Kasumi-1 (cell line): ENCODE measurements at places on chromosomes 11 and 22.

DNA sequence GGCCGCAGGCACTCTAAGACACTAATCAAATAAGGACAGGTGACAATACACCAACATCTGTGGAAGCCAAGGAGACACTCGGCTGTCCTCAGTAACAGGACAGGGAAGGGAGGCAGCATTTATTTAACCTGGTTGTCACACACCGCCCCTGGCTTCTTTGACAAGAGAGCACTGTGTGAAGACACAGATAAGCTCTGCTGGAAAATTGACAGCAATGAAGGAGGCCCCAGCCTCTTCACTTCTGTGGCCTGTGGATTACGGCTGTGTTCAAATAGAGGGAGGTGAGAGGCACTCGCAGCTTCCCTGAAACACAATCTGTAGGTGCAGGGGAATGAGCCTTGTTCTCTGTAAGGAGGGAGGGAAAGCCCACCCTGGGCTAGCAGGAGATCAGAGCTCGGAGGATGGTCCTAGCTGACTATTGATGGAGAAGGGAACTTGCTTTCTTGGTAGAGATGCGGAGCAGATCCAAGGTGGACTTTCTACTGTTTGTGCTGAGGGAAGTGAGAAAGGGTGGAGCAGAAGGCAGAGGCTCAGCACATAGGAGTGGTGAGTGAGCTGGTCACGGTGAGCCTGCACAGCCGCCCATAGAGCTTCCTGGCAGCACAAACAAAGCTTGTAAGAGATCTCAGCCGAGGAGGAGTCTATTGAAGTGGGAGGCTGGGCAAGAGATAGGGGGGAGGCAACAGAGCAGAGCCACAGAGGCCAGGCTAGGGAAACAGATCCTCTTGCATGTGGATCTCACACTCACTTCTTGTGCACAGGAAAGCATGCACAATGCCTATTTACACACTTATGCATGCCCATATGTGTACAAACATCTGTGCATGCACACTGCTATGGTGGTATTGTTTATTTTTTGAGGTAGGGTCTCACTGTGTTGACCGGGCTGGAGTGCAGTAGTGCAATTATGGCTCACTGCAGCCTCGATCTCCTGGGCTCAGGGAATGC lies 114.6 kb upstream of the THY1 start:
- DNase-seq = no peak

DNA sequence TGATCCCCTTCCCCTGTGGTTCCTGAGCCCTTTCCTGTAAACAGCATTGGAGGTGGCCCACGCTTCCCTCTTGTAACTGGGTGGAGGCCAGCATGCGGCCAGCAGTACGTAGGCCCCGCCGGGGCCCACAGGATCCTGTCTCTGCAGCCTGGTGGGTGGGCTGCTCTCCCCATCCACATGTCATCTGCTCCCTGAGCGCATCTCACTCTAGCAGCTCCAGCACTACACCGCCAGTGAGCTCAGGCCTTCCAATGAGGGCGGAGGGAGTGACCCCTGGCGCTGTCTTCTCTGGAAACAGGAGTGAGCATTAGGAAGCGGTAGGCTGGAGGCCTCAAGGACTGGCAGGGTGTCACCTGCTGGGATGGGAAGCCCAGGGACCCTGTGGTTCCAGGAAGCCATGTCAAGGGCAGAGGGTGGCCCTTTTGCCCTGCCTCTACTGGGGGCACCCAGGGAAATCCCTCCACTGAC lies 363.9 kb downstream of the TBC1D22A start:
- DNase-seq = no peak

DNA sequence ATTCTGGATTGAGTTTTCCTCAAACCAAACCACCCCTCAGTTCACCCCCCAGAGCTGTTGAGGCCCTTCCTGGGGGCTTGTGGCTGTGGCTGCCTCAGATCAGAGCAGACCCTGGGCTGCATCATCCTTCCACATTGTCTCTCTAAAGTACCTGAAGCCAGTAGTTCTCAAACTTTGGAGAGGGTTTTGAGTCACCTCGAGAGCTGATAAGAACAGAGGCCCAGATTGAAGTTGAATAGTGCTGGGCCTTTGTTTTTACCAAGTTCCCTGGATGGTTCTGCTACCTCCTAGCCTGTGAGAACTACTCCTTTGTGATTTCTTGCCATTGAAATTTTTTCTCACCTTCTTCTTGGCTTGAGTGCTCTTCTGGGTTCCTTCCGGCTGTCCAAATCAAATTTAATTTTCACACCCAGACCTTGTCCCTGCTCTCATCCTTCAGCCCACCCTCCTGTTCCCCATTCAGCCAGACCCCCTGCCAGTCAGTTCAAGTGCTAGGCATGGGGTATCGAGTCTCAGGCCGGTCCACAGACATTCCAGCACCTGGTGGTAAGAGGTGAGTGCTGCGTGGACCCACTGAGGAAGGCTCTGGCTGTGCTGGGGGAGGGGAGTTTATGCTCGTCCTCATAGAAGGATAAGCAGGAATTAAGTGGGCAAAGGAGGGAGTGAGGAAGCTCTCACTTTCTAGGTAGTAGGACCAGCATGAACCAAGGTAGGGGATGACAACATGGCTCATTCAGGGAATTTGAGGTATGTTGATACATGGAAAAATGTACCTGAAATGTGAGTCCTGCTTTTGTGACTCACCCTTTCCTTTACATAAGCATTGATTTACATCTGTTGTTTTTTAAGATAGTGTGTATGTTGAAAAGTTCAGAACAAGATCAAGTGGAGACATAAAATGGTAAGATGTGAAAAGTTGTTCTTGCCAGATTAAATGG lies 116.5 kb downstream of the PTPRJ start:
- DNase-seq = no peak

GRCh38 chr22:25282671-25283561 lies 63.5 kb downstream of the CRYBB2 start:
- no peak for DNase-seq

DNA sequence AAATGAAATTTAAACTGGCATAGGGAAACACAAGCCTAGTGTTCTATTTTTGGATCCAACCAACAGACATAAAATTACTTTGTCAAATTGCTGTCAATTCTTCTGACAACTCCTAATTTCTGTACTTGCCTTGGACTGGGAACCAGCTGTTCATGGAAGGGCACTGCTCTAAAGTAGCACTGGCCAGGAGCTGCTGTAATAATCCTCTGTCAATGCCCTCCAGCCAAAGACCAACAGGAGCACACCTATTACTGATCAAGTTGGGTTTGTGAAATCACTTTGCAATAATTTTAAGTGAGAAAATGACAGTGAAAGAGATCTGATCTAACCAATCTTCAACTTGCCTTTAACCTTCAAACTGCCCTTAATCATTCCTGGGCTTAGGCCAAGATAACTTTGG lies 18.9 kb upstream of the TMEM123 start:
- DNase-seq = no peak

GRCh38 chr11:47020793-47021526 lies 84.4 kb downstream of the CSTPP1 start:
- no peak for DNase-seq

DNA sequence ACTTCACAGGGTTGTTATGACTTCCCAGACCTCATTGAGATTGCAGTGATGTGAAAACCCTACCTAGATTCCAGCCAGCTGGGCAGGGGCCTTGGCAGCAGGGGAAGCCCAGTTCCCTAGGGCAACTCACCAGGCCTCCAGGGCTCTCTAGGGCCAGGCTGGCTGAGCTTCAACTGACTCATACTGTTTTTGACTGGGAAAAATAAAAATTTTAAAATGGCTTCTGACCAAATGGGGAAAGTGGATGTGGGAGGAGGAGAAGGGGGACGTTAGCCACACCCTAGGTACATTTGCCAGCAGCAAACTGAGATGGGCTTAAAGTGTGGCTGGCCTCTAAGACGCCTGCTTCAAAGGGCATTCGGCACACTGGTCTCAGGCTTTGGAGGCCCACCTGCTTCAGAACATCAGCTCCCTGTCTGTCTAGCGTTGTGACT lies 39.0 kb downstream of the BMAL1 start:
- DNase-seq = no peak

DNA sequence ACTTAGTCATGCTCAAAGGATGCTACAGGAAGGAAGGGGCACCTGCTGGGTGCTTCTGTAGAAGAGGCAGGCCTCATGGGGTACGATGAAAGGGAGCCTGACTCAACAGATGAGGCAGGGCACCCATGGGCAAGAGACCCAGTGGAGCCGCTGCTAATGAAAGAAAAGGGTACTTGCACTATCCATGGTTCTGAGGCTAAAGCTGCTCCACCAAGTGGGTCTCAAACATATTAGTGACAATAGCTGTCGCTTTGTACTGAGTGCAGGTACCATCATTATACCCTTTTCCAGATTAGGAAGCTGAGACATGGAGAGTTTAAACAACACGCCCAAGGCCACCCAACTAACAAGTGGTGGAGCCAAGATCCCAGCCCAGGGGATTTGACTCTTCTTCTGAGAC lies 127.5 kb upstream of the SERPIND1 start:
- DNase-seq = no peak

GRCh38 chr22:39873965-39874364 lies 19.6 kb downstream of the ENTHD1 start:
- no peak for DNase-seq

DNA sequence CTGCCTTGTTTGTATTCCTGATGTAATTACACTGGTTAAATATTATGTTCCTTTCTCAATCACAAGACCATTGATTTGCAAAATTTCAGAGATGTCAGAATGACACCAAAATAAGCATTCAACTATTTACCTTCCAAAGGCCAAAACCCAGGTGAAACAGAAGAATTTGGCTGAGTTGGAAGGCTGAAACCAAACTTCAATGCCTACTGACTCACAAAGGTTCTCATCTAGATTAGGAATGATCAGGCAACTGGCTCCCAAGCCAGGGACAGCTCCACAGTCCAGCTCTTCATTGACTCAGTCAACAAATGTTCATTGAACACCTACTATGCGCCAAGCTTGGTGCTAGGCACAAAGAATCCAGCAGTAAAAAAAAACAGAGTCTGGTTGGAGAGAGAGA lies 13.4 kb upstream of the SLC35C1 start:
- no peak for DNase-seq

- DNase-seq = no peak
Observed at GRCh38 chr22:43887391-43887790, 4.4 kb downstream of the PNPLA5 start.

DNA sequence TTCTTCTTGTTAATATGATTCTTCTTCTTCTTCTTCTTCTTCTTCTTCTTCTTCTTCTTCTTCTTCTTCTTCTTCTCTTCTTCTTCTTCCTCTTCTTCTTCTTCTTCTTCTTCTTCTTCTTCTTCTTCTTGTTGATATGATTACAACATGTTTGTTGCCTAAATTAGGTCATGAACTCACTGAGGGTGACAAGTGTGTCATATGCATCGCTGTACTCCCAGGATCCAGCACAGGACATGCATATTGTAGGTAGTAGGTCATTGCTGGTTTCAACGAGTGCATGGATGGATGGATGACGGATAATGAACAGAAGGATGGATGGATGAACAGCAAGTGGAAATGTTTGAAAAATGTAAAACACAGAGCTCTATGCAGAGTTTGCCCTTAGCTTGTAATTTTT lies 14.9 kb upstream of the PVALB start:
- no peak for DNase-seq
